GM23248 (cell line): ENCODE measurements at places on chromosomes 4 and X. TPM values are rescaled to one million over a fixed set of nuclear protein-coding genes. Genes with fewer than 3 reads are reported as not detected.

Gene MAB21L2
- not detected in 2 replicates for total RNA-seq

Gene GYG2
- total RNA-seq = 0.38 and 0.43 TPM in 2 replicates

Gene GAGE12F
- not detected in 2 replicates for total RNA-seq

Gene ABCG2
- 0.11 and 0.76 TPM in 2 replicates for total RNA-seq

Gene PNMA3
- not detected in 2 replicates for total RNA-seq

Gene CTAG1A
- total RNA-seq = not detected in 2 replicates

Gene KLHL4
- 0.11 TPM in 1 of 2 replicates, not detected in the other for total RNA-seq

Gene MAGEA10
- not detected in 2 replicates for total RNA-seq

Gene GYPB
- total RNA-seq = not detected in 2 replicates

Gene DIPK2B
- total RNA-seq = not detected in 2 replicates

Gene MGAT4D
- total RNA-seq = not detected in 2 replicates

Gene IL13RA1
- total RNA-seq = 51.2 and 55.8 TPM in 2 replicates

Gene ADGRL3
- total RNA-seq = not detected in 2 replicates

Gene APELA
- total RNA-seq = not detected in 2 replicates

Gene KIT
- 0.51 and 6.7 TPM in 2 replicates for total RNA-seq

Gene SMIM10
- 2.9 and 3.8 TPM in 2 replicates for total RNA-seq

Gene NUDT10
- 1.9 TPM in 1 of 2 replicates, not detected in the other for total RNA-seq

Gene CDS1
- not detected in 2 replicates for total RNA-seq

Gene SCML1
- 6.6 and 7.5 TPM in 2 replicates for total RNA-seq

Gene MYOZ2
- 0.22 TPM in 1 of 2 replicates, not detected in the other for total RNA-seq

Gene PRR27
- total RNA-seq = not detected in 2 replicates

Gene CCSER1
- not detected in 2 replicates for total RNA-seq

Gene NPY2R
- not detected in 2 replicates for total RNA-seq

Gene APBB2
- 61.0 and 83.8 TPM in 2 replicates for total RNA-seq

Gene OPHN1
- 4.5 and 5.3 TPM in 2 replicates for total RNA-seq

Gene CXCL11
- total RNA-seq = not detected in 2 replicates

Gene PWWP3B
- total RNA-seq = not detected in 2 replicates

Gene PABPC5
- total RNA-seq = 3.8 and 5.3 TPM in 2 replicates

Gene SSX2B
- not detected in 2 replicates for total RNA-seq

Gene CXCL3
- total RNA-seq = not detected in 2 replicates

Gene GAGE12E
- not detected in 2 replicates for total RNA-seq

Gene LUZP4
- not detected in 2 replicates for total RNA-seq

Gene F8A2
- total RNA-seq = not detected in 2 replicates

Gene PLS3
- 118 and 136 TPM in 2 replicates for total RNA-seq

Gene DCAF8L2
- total RNA-seq = not detected in 2 replicates

Gene PCDH19
- total RNA-seq = 0.51 and 0.54 TPM in 2 replicates

Gene GUCY1B1
- total RNA-seq = 0.25 and 2.1 TPM in 2 replicates

Gene HPGDS
- not detected in 2 replicates for total RNA-seq

Gene OTUD5
- 43.4 and 44.9 TPM in 2 replicates for total RNA-seq

Gene ANK2
- total RNA-seq = 25.9 and 53.1 TPM in 2 replicates

Gene EDA2R
- 14.3 and 17.6 TPM in 2 replicates for total RNA-seq

Gene RPA4
- 0.65 TPM in 1 of 2 replicates, not detected in the other for total RNA-seq

Gene RGS12
- 13.2 and 15.2 TPM in 2 replicates for total RNA-seq

Gene GRK4
- total RNA-seq = 5.8 and 7.1 TPM in 2 replicates

Gene ZCCHC18
- total RNA-seq = 1.4 TPM in 1 of 2 replicates, not detected in the other

Gene SPANXN3
- total RNA-seq = not detected in 2 replicates

Gene EMCN
- total RNA-seq = 0.13 and 0.22 TPM in 2 replicates

Gene KDR
- total RNA-seq = under 0.01 TPM in 1 of 2 replicates, not detected in the other

Gene ZNF711
- 0.38 and 0.43 TPM in 2 replicates for total RNA-seq

Gene PROM1
- total RNA-seq = not detected in 2 replicates
